ENCODE measurements at places on chromosomes 3 and 15.

DNA sequence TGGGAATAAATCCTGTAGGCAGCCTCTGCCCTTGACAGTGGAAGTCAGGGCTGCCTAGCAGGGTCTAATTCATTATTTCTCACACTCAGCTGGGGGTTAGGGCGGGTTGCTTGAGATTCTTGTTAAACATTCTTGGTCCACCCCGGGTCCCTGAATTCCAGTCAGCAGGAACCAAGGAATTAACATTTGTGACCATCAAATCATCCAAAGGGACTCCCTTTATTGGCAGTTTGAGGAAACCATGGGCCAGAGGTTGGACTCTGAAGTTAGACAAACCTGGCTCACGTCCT lies 122.8 kb downstream of the EEFSEC start:
- no peak for DNase-seq

GRCh38 chr3:86938416-86939105 lies 52.4 kb downstream of the VGLL3 start:
- no peak for DNase-seq

- DNase-seq: no peak
These were observed 63.4 kb downstream of the USP13 start for GRCh38 chr3:179716226-179716625.

GRCh38 chr3:143831994-143832393 lies 16.3 kb downstream of the SLC9A9 start:
- DNase-seq: no peak

DNA sequence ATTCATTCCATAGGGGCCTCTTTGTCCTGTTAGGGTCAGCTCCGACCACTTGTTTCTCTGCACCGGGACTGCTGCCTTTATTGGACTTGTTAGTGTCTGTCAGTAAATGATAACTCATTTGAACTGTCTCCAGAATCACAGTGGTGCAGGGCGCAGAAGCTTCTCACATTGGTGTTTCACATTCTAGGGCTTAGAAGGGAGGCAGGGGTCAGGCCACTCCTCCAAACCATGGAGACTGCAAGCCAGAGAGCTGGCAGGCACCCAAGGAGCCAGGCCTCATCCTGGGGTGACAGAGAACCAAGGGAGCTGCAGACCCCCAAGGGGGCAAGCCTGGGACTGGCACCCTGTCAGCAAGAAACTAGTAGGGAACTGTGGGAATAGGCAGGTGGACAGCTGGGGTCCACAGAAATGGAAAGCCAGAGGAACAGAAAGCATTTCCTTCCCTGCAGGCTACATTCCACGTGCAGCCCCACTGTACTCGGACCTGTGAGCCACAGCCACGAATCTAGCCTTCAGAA lies 49.1 kb downstream of the CCNL1 start:
- DNase-seq: no peak

GRCh38 chr3:39577541-39577940 lies 110.1 kb downstream of the MOBP start:
- no peak for DNase-seq

DNA sequence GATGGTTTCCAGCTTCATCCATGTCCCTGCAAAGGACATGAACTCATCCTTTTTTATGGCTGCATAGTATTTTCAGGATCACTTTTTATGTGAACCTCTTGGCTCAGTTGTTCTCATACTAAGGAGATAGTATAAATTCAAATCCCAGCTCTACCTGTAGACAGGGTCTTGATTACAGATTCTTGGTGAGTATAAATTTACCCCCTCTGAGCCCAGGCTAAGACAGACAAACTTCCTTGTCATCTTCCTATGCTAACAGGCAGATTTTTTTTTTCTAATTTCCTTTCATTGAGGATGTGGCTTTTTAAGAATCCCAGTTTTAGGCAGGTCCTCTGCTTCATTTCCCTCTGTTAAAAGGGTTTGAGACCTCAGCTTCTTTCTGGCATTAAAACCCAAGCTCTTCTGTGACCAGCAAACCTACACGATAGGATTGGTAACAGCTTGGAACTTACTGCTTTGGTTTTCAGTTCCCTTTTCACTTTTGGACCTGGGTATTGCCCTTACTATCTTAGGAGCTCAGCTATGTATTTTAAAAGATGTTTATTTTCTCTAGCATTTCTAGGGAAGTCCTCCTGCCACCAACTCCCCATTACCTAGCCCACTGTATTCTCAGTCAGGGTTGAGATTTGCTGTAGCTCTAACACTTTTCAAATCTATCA lies 72.5 kb downstream of the VPS8 start:
- no peak for DNase-seq
